ENCODE measurements at places on chromosomes 4 and X.

DNA sequence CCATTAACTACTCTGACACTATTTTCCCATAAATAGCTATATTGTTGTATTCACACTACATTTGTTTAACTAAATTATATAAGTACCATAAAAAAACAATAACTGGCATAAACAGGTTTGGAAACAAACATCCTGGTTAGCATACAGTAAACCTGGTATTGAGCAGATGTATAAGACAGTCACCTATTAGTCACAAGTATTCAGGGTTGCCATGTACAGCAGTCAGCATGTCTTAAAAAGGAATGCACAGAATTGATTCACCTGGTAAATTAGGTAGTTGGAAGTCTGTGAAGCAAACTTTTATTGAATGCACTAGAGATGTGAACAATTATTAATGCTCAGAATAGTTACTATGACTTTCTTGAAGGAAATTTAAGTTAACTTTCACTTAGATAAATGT is 137.9 kb downstream of the FAM13A start:
- DNase-seq: no peak

DNA sequence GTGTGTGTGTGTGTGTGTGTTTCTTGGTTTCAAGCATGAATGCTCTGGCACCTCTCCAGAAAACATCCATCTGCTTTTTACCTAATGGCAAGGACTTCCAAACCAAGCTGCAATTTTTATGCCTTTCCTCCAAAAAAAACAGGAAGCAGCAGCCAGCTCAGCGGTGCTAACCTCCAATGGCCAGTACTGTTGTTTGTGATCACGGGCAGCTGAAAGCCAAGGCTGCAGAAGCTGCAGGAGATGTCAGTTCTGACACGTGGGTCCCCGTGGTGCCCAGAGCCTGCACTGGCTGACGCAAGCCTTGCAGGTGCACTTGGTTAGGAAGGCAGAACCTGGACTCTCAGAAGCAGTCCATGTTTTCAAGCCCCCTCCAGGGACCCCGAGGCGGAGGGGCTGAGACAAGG is 313.6 kb upstream of the DDX53 start:
- DNase-seq: no peak

DNA sequence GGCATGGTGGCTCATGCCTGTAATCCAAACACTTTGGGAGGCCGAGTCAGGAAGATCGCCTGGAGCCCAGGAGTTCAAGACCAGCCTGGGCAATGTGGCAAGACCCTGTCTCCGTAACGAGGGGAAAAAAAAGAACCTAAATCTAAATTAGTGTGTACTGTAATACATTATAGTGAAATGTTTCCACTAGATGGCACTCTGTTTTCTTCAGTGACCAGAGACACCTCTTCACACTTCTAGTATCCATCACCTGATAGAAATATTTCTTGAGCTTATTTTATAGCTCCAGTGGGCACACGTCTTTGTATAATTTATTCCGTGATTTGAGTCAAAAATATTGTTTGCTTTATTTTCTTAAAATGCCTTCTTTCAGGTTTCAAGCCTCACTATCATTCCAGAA is 600.9 kb upstream of the DIPK2B start:
- DNase-seq: no peak

DNA sequence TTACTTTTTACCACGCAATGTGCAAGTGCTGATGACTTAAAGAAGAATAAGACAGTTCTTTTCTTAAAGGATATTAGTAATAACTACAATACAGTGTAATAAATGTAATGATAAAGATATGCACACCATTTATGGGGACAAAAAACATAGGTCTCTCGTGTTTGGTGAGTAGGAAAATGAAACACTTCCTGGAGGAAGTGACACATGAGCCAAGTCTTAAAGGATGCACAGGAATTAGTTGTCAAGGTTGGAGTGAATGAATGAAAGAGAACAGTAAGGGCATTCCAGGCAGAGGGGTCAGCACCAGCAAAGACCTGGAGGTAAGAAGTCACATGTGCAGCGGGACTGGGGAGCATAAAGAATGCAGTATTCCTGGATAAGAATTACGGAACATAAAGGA is 112.7 kb downstream of the SH3RF1 start:
- DNase-seq: no peak

- no peak for DNase-seq
These were observed 256.7 kb upstream of the LCORL start for GRCh38 chr4:18278244-18278643.

DNA sequence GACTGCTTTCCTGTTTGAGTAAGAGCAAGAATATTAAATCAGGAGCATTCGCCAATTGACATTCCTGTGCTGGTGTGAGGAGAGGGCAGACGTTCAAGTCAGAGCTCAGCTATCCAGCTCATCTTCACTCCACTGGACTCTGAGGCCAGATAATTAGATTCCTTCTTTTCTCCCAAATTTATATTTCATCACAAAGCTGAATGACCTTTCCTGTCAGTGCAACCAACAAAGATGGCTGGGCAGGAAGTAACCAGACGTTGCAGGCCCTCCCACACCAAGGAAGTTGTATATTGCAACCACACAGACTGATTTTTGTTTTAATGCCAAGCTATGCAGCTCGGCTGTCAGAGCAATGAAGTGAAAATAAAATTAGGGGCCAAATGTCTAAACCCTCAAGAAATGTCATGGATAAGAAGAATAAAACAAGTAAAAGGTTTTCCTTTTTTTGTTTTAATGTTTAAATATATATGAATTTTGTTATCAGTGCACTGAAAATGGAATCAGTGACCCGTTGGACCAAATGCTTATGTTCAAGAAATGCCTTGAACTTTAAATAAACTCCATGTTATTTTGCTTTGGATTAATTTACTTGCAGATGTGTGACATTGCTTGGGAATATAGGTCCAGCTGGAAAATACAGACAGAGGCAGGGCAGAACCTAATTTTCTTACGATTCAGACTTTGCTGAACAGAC is 578.9 kb upstream of the FAT1 start:
- DNase-seq: no peak

GRCh38 chr4:88104902-88105610 is 53.4 kb downstream of the ABCG2 start:
- no peak for DNase-seq

DNA sequence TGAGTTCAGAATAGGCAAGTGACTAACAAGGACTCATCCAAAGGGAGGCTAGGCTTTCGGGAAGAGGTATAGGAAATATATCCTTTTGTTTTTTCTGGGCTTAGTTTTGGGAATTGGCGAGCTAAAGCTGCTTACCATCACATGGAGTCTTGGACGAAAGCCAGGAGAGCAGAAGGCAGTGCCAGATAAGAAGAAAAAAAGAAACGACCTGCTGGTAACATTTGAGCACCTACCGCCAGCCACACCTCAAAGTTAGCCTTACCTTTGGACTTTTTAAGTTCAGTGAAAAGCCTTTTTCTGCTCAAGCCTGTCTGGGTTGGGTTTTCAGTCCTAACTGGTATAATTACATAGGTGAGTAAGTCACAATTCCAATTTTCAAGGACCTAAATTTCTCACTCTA is 85.1 kb upstream of the LCORL start:
- DNase-seq: no peak

- DNase-seq: no peak
These were observed 227.8 kb downstream of the KDR start for GRCh38 chr4:54897590-54897989.

GRCh38 chr4:185642907-185643306 is 107.6 kb upstream of the PDLIM3 start:
- no peak for DNase-seq

- DNase-seq: no peak
These were observed 94.2 kb downstream of the CXCL13 start for GRCh38 chr4:77699731-77700210.

- no peak for DNase-seq
These were observed 20.6 kb upstream of the SUPT20HL2 start for GRCh38 chrX:24334461-24334860.

DNA sequence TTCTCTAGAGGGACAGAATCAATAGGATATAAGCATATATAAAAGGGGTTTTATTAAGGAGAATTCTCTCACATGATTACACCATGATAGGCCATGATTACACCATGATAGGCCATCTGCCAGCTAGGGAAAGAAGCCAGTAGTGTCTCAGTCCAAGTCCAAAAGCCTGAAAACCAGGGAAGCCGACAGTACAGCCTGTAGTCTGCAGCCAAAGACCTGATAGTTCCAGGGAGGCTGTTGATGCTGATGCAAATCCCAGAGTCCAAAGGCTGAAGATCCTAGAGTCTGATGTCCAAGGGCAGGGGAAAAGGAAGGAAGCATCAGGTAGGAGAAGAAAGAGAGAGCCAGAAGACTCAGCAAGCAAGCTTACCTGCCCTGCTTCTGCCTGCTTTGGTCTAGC is 411.3 kb upstream of the EMCN start:
- no peak for DNase-seq

- no peak for DNase-seq
These were observed 70.5 kb downstream of the SEL1L3 start for GRCh38 chr4:25792200-25792791.

DNA sequence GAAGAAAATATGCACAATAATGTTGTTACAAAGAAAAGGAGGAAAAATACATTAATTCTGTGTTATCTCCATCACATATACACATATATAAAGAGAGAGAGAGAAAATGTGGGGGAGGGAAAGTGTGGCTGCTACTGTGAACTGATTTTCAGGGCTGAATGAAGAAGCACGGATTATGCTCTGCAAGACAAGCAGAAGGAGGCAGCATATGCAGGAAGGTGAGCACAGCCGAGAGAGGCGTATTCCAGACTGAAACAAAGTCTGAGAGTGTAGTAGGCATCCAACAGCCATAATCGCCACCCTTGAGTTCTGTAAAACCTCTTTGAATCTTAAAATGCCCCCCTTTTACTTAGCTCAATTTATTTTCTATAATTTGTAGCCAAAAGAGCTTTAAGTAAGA is 1081.8 kb upstream of the GRID2 start:
- DNase-seq: no peak

DNA sequence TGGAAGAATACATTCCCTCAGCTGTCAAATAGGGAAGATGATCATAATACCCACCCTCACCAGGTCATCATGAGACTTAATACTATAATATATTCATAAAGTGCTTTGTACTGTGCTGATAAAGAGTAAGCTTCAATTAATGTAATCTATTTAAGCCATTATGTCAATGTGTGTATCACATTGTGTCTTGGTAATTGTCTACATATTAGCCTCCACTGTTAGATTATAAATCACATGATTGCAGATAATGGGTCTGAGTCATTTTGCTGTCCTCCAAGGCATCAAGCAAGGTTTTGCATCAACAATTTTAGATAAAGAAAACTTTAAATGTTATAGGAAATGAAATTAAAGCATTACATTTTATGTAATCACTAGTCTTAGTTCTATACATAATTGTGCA is 45.2 kb upstream of the CEP135 start:
- no peak for DNase-seq

- no peak for DNase-seq
These were observed 880.4 kb downstream of the PCDH18 start for GRCh38 chr4:136651932-136652331.

DNA sequence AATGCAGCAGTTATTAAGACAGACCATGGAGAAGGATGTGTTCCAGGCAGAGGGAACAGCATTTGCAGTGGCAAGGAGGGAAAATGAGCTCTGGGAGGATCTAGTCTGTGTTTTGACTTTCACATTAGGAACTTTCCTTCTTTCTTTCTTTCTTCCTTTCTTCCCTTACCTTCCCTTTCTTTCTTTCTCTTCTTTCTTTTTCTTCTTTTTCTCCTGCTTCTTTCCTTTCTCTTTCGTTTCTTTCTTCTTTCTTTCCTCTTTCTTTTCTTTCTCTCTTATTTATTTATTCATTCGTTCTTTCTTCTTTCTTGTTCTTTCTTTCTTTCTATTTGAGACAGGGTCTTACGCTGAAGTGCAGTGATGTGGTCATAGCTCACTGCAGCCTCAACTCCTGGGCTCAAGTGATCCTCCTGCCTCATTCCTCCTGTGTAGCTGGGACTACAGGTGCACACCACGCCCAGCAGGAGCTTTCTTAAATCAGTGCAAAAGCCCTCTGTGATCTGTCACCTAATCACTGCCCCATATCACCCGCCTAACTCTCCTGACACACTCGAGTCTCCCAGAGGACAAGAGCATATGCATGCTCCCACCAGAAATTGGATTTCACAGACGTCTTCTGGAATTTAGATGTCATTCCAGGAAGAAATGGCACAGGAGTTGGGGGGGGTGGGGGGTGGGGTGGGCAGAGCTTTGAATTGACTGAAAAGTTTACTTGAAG is 15.4 kb upstream of the SPATA4 start:
- no peak for DNase-seq

DNA sequence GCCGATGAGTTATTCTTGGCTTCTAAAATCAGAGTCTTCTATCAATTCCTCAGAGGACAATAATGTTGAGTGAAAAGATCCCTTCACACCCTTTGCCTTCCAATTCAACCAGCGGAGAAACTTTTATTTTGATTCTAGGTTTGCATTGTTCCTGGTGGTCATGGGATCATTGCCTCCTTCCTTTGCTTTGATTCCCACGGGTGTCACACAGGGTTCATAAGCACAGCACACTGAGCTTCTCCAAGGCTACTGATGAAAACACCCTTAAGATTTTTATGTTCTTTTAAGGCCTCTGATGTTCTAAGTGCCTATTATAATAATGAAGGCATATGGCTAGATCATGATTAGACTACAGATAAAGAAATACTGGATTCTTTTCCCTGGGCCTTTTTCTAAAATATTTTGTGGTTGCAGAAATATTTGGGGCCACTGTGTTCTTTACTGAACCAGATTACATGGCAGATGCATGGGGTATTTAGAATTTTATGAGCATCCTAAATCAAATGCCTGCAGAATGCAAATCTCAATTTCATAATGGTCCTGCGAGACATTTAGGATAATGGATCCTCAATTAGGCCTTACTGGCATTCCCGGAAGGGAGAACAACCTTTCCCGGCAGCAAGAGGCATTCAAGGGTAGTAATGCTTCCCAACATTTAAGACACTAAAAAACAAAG is 43.9 kb upstream of the FGFBP2 start:
- DNase-seq: no peak

DNA sequence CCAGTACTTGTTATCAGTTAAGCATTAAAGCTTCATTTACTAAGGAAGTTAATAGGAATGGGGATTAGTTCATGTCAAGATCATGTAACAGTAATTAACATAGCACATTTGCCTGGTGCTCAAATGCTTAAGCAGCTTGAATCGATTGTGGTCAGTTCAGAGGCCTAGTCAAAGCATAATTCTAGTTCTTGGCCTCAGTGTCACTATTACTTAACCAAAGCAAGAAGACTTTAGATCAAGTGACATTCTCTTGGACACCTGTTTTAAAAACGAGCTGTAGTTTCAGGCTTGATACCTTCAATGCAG is 115.2 kb upstream of the BMPR1B start:
- DNase-seq: no peak

- no peak for DNase-seq
These were observed 138.6 kb downstream of the KLHL8 start for GRCh38 chr4:87081826-87082225.

DNA sequence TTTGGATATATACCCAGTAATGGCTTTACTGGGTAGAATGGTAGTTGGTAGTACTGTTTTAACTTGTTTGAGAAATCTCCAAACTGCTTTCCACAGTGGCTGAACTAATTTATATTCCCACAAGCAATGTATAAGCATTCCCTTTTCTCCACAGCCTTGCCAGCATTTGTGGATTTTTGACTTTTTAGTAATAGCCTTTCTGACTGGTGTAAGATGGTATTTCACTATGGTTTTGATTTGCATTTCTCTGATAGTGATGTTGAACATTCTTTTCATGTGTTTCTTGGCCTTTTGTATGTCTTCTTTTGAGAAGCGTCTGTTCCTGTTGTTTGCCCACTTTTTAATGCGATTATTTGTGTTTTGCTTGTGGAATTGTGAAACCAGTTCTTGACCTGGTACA is 290.5 kb downstream of the BMPR1B start:
- no peak for DNase-seq
